ENCODE measurements at places on chromosomes 12 and 14.

DNA sequence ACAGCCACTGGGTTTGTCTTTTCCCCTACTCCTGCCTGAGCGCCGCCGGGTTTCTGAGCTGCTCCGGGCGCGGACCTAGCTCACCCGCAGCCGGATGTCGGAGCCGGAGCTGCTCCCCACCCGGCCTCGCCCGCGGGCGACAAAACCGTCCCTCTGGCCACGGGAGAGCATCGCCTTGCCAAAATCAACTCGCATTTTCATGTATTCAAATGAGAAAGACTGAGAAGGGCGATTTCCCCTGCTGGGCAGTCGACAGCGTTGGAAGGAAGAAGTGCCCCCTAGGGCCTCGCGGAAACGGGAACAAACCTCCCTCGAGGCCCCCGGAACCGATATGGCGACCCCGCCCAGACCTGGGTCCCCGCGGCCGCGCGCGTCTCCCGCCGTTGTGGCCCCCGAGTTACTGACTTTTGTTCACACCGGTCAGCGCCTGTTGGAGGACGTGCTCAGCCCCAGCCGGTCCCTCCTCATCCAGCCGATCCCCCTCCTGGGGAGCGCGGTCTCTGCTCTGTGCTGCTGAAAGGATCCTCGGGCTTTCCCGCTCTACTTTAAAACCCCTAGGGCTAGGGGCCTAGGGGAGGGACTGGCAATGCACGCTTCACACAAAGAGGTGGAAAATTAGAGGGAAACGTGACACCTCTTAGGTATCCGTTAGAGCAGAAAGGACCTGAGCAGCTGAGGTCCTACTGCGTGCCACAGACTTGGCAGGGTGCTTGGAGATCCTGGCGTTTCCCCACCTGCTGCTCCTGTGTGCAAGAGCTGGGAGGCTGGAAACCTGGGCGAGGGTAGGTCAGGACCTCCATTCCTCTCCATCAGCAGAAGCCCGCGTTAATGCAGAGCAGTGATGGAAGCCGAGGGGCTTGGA, 4.3 kb downstream of the TTC6 start:
- no peak for DNase-seq

DNA sequence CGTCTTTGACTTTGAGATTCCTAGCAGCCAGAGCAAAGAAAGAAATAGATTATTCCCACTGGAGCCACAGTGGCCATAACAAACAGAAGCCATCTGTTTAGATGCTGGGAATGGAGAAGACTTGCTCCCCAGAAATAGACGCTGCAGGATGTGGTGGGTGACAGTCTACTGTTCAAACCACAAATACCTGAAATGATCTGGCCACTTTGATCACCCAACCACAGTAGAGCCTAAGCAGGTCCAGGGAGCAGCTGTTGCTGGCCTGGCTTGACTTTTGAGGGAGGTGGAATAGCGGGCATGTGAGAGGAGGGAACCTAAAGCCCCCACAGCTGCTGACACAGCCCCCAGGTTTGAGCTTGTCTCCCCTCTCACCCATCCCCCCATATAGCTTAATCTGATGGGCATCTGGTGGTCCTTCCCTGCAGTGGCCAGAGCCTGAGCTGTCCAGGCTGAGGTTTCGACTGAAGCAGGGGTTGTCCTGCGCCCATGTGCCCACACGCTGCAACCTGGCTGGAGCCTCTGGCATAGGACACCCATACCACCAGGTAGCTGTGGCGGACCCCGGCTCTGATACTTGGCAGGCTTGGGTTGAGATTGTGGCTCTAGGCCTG, 38.7 kb downstream of the SH2B3 start:
- no peak for DNase-seq

GRCh38 chr12:67722296-67722695, 73.8 kb downstream of the DYRK2 start:
- no peak for DNase-seq

GRCh38 chr12:105922670-105923102, 216.1 kb downstream of the NUAK1 start:
- no peak for DNase-seq

- no peak for DNase-seq
These were observed 7.1 kb downstream of the IPO4 start for GRCh38 chr14:24181371-24182077.

- no peak for DNase-seq
These were observed 18.7 kb downstream of the HVCN1 start for GRCh38 chr12:110670161-110670701.

DNA sequence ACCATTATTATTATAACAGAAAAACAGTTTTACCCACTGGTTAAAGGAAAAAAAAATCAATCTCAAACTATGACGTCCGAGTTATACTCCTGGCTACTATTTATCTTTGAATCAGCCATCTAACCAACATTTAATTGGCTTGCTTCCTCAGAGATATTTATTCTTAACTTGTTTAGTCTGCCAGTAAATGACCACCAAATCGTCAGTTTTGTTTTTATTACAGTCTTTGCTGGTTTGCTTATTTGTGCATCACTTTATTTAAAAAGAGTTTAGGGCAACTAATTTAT, 71.2 kb downstream of the RASSF8 start:
- no peak for DNase-seq

DNA sequence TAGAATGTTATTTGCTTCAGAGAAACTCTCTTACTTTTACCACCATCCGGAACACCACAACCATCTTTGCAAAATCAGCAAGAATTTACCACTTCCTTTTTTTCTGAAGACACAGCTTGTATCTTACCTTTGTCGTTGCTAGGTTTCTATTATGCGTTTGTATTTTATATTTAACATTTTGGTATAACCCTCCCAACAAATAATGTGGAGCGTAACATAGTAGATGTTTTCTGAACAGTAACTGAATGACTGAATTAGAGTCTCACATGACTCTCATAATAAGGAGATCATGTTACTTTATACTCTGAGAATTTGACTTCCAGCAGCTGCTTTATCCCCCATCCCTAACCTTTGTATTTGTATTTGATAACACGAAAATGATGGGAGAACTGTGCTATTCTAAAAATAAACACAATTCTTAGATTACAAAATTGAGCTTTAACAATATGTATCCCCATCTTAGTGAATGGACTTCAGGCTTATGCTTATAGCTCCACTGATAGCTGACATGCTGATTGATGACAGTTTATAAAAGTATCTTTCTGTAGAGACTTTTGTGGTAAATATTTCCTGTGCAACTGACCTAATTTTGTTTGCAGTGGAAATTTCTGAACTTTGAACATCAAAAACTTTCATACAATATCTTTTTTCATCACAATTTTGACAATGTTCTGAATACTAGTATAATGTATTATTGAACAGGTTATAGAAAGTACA, 7.9 kb upstream of the KLRB1 start:
- no peak for DNase-seq

GRCh38 chr12:99146185-99146584, 501.1 kb downstream of the APAF1 start:
- no peak for DNase-seq

- no peak for DNase-seq
These were observed 68.5 kb downstream of the LIN7A start for GRCh38 chr12:80869264-80869663.

DNA sequence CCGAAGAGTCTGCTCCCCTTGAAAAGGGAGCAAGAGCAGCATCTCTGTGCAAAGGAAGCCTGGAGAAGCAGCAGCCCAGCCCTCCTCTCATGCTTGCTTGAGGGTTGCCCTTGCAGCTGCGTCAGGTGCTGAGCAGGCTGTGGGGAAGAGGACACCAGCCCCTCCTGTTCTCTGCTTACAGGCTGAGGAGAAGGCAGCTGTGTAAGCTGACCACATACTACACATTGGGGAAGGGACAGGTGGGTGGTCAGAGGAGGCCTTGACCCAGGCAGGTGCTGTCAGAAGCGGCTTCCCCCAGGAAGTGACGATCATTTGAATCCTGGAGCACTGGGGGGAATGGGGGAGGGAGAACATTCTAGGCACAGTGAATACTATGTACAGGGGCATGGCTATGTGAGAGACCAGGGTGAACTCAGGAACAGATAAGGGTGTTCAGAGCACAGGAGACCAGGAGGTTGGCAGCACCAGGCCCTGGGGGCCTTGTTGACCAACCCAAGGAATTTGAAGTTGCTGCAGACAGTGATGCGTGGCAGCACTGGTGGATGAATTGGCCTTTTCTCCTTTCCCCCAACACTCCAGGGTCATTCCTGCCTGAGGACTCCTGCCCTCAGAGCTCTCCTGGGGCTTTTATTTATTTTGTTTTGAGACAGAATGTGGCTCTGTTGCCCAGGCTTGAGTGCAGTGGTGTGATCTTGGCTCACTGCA, 2.7 kb upstream of the KLC1 start:
- DNase-seq = no peak

DNA sequence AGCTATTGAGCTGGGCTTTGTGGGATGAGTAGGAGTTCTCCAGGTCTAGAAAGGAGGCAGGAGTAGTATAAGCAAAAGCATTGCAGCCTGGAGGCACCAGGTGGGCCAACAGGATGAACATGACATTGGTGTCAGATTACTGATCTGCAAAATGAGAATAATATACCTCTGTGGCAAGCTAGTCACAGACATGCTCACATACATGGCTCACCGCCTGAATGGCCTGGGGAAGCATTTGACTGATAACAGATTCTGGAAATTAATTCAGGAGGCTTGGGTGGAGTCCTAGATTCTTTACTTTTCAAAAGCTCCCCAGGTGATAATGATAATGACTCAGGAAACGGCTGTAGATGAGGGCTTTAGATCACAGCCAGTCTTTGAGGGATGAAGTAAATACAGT, 709 bp downstream of the TCL1B start:
- no peak for DNase-seq

GRCh38 chr12:107335802-107336570, 242.6 kb upstream of the CRY1 start:
- no peak for DNase-seq

DNA sequence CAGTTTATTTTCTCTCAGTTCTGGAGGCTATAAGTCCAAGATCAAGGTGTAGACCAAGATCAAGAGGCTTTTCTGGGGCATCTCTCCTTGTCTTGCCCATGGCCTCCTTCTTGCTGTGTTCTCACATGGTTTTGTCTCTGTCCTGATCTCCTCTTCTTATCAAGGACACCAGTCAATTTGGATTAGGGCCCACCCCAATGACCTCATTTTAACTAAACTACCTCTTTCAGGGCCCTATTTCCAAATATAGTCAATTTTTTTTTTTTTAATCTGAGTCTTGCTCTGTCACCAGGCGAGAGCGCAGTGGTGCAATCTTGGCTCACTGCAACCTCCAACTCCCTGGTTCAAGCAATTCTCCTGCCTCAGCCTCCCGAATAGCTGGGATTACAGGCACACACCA, 50.8 kb downstream of the TSHR start:
- no peak for DNase-seq

- DNase-seq = no peak
These were observed 22.0 kb upstream of the TMED10 start for GRCh38 chr14:75198291-75198933.

DNA sequence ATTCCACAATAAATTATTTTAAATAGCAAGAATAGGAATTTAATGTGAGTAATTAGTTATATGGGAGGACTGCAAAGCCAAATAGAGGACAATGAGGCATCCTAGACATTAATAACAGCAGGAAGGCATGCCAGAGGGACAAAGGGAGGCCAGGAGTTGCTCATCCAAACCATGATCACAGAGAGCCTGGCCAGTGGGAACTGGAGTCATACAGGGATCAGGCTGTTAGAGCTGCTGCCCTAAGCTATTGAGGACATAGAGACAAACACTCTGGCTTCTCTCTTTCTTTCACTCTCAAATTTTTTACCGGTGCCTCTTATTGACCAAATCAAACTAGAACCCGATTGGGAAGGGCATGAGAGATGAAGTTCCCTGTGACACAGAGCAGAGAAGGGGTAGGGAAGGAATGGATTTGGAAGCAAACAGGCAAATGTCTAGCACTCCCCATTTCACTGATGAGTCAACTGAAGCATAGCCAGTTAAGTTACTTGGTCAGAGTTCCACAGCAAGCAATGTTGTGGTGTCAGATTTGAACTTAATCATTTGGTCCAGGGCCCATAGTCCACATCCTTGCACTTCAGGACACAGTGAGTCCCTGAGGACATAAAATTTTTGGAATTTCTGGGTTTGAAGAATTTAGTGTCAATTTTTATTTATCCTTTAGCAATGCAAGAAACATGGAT, 17.9 kb upstream of the CFAP54 start:
- no peak for DNase-seq

- no peak for DNase-seq
These were observed 241.5 kb downstream of the SNAPC1 start for GRCh38 chr14:62003701-62004100.

DNA sequence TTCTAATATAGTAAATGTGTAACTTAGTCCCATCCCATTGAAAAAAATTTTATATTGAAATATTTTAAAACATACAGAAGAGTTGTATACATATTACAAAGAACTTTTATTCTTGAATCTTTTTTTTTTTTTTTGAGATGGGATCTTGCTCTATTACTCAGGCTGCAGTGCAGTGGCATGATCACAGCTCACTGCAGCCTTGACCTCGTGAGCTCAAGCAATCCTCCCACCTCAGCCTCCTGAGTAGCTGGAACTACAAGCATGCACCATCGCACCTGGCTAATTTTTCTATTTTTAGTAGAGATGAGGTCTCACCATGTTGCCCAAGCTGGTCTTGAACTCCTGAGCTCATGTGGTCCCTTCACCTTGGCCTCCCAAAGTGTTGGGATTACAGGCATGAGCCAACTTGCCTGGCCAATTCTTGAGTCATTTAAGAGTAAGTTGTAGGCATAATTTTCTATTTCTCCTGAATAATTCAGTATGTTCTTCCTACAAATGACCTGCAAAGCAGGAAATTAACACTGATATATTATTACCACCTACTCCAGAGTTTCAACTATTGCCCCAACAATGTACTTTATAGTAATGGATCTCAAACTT, 153.0 kb upstream of the BMP4 start:
- no peak for DNase-seq

DNA sequence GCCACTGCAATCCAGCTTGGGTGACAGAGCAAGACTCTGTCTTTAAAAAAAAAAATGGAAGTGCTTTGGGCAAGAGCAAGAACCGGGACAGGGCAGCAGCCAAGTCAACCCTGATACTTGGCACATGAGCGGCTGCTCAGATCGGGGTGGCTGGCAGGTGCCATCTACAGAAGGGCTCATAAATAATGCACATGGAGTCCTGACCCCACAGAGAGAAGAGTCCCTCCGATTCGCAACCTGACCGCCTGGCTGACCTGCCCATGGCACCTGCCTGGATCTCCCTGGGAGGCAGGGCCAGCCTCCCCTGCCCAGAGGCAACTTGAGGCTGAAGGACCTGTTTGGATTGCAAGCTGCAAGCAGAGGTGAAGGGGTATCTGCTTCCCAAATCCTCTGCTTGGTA, 9.6 kb upstream of the TMEM120B start:
- DNase-seq = no peak

DNA sequence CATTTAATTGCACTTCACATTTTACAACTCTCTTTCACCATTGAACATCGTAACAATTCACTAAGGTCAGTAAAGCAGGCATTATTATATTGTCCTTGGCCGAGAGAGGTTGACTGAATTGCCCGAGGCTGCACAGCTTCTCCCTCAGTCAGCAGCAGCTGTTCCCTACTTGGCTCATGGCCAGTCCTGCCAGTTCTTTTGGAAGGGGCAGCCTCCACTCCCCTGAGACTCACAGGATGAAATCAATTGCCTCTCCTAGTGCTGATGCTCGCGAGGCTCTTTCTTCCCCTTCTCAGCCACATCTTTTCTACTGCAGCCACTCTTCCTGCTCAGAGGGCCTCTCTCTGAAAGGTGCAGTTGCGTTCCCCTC, 79.9 kb upstream of the KCNA1 start:
- no peak for DNase-seq

- peak; percentile 50 for DNase-seq
These were observed 92.8 kb downstream of the SCN8A start for GRCh38 chr12:51683763-51684357.

Measured in AG09319 (cell line).